ENCODE measurements at places on chromosomes 7 and 10.
A peak's percentile ranks its signal among the peaks of the same experiment; 100 is the strongest.

- no peak for DNase-seq
Measured at GRCh38 chr10:16887565-16887964, 70.3 kb upstream of the RSU1 start.

DNA sequence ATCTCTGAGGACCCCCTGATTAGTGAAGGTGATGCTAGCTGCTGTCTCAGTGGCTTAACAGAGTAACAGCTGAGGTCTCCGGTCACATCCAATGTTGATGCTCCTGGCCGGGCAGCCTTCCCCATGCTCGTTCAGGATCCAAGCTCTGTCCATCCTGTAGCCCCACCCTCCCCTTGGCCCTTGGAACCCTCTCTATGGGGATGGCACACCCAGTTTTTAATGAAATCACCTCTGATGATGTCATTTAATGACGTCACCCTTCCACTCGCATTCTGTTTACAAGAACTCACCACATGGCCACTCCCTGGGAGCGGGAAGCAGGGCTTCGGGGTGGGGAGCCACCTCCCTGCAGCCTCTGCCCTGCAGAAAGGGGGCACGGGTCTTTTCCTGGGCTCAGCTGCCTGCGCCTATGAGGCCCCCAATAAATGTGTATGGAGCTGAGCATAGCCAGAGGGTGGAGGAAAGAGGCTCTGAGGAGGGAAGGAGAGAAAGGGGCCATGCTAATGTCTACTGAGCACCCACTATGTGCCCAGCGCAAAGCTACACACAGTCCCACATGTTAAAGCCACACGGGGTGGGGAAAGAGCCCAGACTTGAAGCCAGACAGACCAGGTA, 95.5 kb downstream of the OAT start:
- DNase-seq: no peak

- no peak for DNase-seq
Measured at GRCh38 chr7:20894806-20895205, 108.1 kb upstream of the SP8 start.

DNA sequence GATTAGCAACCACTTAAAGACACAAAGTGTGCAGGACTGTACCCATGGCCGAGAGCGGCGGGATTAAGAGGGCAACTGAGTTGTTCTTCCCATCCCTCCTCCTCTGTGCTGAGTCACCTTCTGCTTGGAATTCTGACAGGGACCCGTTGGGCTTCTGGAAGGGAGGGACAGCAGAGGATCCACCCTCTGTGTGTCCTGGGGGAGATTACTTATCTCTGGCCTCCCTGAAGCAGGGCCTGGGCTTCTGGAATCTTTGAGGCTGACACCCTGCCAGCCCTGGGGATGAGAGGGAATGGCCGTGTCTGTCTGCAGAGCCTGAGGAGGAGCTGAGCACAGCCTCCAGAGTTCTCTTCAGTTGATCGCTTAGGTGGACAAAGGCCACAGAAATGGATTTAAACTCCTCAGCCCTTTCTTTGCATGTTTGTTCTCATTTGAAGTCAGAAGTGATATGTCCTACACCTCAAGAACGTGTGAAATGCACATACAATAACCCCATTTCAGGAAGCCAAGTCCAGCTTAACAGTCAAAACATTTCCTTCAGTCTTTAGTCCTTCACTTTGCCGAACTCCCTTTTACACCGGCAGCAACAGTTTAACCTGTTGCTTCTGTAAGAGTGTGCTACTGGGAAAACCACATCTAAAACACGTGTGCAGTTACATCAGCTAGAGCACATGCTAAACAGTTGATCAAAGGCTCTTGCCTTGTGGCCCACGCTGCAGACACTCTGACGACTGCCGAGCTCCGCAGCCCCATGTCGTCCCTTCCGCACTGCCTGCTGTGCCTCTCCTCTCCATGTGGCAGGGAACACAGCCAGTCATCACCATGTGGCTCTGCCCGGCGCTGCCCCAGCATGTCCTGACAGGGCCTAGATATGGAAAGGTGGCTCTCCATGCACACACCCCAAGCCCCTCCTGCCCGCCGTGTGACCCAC, 55.7 kb downstream of the IKZF1 start:
- DNase-seq: no peak

GRCh38 chr7:414681-415560, 104.7 kb downstream of the PDGFA start:
- no peak for DNase-seq

GRCh38 chr10:5595591-5595990, 70.8 kb downstream of the ASB13 start:
- no peak for DNase-seq

- no peak for DNase-seq
Measured at GRCh38 chr7:157391036-157391710, 54.4 kb downstream of the DNAJB6 start.

GRCh38 chr7:67918158-67918557, 921.5 kb downstream of the TYW1 start:
- DNase-seq: no peak

DNA sequence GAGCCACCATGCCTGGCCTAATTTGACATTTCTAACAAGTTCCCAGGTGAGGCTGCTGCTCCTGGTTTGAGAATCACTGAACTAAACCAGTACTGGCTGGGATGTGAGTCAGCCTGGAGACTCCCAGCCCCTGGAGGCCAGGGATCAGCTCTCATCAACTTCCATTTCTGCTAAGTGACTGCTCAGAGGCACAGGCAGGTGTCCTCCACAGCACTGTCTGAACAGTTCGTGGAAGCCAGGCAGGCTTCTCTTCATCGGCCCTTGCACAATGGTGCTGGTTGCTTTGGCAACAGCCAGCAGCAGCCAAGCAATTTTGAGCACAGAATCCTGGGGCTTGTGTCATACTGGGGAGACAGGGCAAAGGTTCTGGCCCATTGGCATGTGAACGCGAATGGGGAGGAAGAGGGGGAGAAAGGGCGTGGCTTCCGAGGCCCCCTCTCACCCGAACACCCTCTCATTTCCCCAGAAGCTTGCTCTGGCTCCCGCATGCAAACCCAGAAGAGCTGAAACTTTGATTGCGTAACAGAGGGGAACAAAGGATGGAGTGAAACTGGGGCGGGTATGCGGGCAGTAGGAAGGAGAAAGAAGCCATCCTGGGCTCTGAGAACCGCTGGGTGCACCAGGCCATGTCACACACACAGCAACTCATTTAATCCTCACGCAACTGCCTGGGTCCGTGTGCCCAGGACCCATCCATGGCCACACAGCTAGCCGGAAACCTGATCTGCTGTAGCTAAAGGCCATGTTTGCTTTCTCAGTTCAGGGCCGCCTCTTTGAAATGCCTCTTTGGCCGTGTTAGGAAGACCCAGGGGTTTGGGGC, 9.0 kb upstream of the POR start:
- peak; percentile 28 for DNase-seq

- DNase-seq: no peak
Measured at GRCh38 chr7:48806731-48807130, 117.6 kb upstream of the CDC14C start.

GRCh38 chr7:77549106-77549870, 12.2 kb downstream of the PTPN12 start:
- no peak for DNase-seq

DNA sequence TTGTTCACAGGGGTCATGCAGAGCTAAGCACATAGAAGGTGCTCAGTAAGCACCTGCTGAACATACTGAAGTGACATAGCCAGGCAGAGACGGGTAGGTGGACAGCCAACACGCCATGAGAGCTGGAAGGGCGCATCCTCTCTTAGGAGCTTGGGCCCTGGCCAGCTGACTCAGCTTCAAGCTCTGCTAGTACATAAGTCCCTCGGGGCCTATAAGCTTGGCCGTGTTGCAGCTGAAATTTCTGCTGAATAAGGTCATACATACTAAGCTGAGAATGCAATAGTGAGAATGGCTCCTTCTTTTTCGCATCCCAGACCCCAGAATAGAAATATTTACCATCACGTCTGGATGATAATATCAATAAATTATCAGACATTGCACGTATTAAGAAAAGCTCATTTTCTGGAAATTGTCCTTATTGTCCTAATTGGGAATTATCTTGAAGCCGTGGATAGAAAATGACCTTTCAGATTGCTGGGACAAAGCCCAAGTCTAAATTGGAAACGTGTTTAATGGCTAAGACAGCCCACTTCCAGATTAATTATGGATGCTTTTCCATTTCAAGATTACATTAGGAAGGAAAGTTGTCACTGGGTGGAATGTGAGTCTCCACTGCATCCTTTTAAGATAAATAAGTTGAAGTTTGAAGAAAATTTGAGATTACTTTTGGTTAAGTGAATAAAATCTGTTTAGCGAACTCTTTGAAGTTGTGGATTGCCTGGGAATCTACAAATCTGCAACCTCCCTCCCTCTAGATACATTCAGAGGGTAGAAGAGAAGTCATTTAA, 287.1 kb upstream of the C7orf33 start:
- DNase-seq: peak; percentile 29

DNA sequence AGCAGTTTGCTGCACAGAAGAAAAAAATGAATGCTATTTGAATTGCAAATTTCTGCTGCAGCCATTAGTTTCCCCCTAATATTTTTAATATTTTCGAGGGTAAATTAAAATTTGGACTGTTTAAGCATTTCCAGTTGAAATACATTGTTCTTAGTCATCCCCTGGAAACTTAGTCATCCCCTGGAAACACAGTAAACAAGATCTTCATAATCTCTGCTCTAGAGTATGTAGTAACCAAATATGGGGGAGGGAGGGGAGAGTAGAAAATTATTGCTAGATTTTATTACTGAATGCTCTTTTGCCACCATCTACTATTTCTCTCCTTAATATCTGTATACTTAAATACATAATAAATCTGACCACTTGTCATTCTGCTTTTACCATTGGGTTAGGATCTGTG, 1053.3 kb downstream of the SORCS1 start:
- DNase-seq: no peak

DNA sequence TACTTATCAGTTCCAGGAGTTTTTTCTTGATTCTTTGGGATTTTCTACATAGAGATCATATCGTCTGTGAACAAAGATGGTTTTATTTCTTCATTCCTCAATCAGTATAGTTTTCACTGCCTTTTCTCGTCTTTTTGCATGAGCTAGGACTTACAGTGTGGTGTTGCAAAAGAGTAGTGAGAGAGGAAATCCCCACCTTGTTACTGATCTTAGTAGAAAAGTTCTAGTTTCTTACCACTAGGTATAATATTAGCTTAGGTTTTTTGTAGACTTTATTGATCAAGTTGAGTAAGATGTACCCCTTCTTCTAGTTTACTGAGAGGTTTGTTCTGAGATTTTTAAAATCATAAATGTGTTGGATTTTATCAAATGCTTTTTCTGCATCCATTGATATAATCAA, 123.3 kb downstream of the TMEM26 start:
- no peak for DNase-seq

GRCh38 chr7:51356849-51357516, 40.4 kb upstream of the COBL start:
- no peak for DNase-seq

GRCh38 chr10:22500656-22501340, 155.5 kb downstream of the SPAG6 start:
- DNase-seq: no peak

DNA sequence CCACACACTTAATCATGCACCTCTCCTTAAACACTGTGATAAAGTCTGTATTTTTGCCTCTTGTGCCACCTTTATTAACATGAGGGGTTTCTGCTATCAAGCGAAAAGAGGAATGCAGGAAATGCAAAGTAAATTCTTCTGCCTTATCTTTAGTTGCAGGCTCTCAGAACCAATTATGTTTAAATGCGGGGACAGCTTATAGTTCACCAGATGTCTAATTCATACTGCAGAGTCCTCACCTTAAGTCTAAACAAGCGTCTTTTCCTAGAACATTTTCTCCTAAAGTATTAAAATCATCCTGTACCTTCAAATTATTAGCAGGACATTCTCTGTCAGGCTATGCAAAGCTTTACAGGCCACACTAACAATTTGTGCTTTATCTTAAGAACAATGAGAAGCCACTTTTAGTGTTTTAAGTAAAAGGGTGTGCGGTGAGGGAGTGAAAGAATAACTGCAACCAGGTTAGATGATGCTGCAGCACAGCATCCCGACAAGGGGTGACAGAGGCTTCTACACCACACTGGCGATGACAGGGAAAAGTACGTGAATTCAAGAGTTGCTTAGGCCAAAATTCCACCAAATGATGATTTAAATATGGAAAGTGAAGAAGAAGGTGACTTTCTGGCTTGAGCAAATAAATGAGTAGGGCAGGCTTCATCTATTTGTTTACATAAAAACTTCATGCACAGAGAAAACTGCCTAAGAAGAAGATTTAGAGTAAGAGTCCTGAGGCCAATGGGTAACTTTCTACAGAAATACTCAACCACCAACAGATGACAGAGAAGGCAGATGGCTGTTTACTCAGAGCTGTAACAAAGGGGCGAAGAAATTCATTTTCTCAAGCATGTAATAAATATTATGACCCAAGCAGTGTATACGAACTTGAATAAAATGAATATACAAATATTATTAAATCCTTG, 36.0 kb downstream of the EZH2 start:
- no peak for DNase-seq

- no peak for DNase-seq
Measured at GRCh38 chr10:73398024-73398423, 15.8 kb downstream of the ANXA7 start.

- no peak for DNase-seq
Measured at GRCh38 chr10:34565934-34566333, 249.2 kb downstream of the PARD3 start.

GRCh38 chr10:24247841-24248240, 38.9 kb downstream of the KIAA1217 start:
- no peak for DNase-seq

DNA sequence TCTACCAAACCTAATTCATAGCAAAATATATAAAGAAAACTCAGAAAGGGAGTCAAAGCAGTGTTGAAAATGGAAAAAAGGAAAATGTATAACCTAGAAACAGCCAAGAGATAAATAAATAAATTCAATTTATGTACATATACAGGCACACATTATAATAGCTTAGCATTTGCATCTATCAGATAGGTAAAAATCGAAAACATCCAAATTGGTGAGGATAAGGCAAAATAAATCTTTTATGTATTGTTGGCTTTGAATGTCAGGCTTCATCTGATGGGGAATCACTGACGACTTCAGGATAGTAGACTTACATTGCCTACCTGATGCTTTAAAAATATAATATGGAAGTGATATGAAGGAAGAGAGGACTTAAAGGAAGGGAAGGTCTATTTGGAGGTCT, 20.6 kb upstream of the CHRM2 start:
- no peak for DNase-seq

DNA sequence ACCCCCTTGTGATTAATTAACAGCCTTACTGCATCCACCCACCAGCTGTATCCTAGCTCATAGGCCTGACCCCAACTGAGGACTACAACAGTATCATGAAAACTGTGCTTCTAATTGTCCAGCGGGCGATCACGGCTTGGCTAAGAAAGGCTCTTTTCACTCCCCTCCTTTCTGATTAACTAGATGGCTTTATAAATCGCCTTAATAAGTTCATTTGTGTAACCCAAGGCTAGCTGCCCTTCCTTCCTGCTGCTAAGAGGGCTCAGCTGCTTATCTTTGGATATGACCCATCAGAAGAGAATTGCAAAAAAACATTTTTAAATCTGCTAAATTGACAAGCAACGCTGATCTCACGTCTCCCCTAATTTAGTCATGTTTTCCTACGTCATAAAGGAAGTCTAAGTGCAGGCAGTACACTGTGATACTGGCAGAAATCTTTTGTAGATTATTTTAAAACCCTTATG, 163.0 kb upstream of the LAMB4 start:
- no peak for DNase-seq

GRCh38 chr7:80272560-80273239, 138.1 kb downstream of the GNAI1 start:
- no peak for DNase-seq

GRCh38 chr10:88221010-88221973, 357.9 kb downstream of the PTEN start:
- no peak for DNase-seq

GRCh38 chr7:155017834-155018233, 14.9 kb upstream of the PAXIP1 start:
- DNase-seq: no peak

Measured in NCI-H1436 treated with DMSO at 0.1 percent for 48 hours (cell line).